MM.1S (cell line): ENCODE measurements at places on chromosomes 3 and 15.

- H3K36me3 ChIP-seq: no peaks in the 10 kb centered on the region
- no peak for DNase-seq
- H3K4me3 ChIP-seq: no peak within 1 kb of the TSS
- H3K27me3 ChIP-seq: no peaks in the 10 kb centered on the region
Measured at GRCh38 chr3:138009476-138010272, at the start of gene CLDN18. Gene CLDN18 (plus strand): TSS chr3:138010165. CDS start chr3:138010226, 61 bp downstream.

DNA sequence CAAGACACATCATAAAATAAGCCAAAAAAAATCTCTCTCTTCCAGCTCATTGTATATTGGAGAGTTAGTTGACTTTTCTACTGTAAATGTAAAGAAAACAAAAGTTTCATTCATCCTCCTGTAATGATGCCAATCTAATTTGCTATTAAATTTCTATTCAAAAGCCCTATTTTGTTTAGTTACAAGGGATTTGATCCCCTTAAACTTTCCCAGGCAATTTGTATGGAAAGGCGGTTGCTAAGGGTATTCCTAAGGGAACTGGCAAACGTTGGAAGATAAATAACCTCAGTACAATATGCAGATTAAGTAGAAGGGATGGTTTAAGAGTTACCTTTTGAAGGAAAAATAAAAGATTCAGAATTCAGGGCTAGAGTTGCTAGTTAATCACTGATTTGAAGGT lies 352.7 kb downstream of the TIGIT start:
- H3K4me3 ChIP-seq: no peak overlapping the region
- no peaks in the 10 kb centered on the region for H3K36me3 ChIP-seq
- no peaks in the 10 kb centered on the region for H3K27me3 ChIP-seq
- H3K4me1 ChIP-seq: no peaks in the 10 kb centered on the region
- H3K27ac ChIP-seq: no peak overlapping the region

DNA sequence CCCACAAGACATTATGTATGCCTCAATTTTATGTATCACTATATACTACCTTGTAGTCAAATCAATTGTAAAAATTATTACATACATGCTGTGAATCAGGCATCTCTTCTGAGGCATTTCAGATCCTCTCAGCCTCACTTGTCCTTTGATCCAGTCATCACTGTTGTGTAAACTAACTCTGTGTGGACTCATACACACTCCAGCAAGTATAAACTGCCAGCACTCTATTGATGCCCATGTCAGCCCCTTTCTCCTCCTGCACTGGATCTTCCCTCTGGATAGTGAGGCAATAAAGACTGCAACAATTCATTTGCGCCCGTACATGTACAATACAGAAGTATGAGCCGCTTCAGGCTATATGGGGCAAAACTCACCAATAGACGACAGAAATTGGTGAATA lies 364.7 kb upstream of the TGFBR2 start:
- no peak overlapping the region for H3K27ac ChIP-seq
- no peak overlapping the region for H3K4me3 ChIP-seq
- no peaks in the 10 kb centered on the region for H3K4me1 ChIP-seq
- DNase-seq: no peak
- H3K27me3 ChIP-seq: no peaks in the 10 kb centered on the region
- no peaks in the 10 kb centered on the region for H3K36me3 ChIP-seq

- no peaks in the 10 kb centered on the region; the same call in 1 of the 2 replicates for H3K4me1 ChIP-seq
- no peaks in the 10 kb centered on the region for H3K36me3 ChIP-seq
- no peaks in the 10 kb centered on the region for H3K27me3 ChIP-seq
- no peak overlapping the region for H3K4me3 ChIP-seq
- H3K27ac ChIP-seq: no peak overlapping the region
Measured at GRCh38 chr3:139297588-139298311, 46.1 kb upstream of the MRPS22 start.

DNA sequence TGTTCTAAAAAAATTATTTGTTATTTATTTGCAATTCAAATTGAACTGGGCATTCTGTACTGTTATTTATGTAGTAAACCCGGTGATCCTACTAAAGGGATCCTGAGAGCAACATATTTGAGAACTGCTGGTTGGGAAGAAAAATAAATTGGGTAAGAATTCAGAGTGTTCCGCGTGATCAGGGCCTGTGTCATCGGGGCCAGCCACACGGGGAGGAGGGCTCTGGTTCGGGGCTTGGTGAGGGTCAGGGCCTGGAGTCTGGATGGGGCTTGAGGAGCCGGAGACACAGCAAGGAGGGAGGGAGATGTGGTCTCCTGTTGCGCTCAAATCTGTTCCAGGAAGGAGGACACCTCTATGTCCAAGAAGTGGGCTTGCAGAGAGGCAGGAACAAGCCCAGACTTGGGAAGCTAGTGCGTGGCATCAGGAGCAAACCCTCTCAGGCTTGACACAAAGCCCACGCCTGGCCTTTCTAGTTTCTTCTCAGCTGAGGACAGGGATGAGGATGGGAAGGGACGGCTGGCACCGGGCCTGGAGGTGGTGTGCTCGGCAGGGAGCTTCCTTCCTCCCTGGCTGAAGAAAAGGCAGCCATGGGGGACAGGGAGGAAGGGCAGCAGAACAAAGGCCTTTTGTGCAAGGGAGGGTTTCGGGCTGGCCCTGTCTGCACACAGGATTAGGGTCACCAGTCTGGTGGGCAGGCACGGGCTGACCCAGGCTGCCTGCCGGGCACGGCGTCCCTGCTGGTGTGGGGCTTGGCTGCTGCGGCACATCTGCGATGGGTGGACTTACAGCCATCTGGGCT lies 22.9 kb upstream of the FBLN2 start:
- H3K27ac ChIP-seq: no peak overlapping the region
- no peak for DNase-seq
- no peak overlapping the region for H3K4me3 ChIP-seq
- peaks cover 96% of the 10 kb centered on the region for H3K27me3 ChIP-seq

DNA sequence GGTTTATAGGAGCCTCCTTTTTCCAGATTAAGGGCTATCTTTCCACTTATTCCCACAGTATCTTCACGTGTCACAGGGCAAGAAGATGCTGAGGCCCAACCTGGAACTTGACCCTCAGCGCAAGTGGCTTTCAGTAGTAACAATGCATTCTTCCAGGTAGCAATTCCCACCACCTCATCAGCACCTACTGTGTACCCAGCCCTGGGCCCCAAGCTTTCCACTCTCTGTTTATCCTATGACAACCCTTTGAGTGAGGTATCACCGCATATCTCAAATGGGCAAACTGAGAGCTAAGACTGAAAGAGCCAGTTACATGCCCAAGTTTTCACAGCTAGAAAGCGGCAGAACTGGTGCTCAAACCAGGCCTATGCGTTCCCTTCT lies 88.2 kb downstream of the CPN2 start:
- H3K27me3 ChIP-seq: no peaks in the 10 kb centered on the region
- H3K36me3 ChIP-seq: no peaks in the 10 kb centered on the region
- no peak for DNase-seq
- no peak overlapping the region for H3K4me3 ChIP-seq
- peaks cover 5% of the 10 kb centered on the region; the same call in 1 of the 2 replicates for H3K4me1 ChIP-seq

GRCh38 chr3:133750259-133750656 lies 4.1 kb downstream of the TF start:
- DNase-seq: no peak
- no peaks in the 10 kb centered on the region for H3K27me3 ChIP-seq
- H3K4me1 ChIP-seq: no peaks in the 10 kb centered on the region
- H3K4me3 ChIP-seq: no peak overlapping the region
- no peak overlapping the region for H3K27ac ChIP-seq

DNA sequence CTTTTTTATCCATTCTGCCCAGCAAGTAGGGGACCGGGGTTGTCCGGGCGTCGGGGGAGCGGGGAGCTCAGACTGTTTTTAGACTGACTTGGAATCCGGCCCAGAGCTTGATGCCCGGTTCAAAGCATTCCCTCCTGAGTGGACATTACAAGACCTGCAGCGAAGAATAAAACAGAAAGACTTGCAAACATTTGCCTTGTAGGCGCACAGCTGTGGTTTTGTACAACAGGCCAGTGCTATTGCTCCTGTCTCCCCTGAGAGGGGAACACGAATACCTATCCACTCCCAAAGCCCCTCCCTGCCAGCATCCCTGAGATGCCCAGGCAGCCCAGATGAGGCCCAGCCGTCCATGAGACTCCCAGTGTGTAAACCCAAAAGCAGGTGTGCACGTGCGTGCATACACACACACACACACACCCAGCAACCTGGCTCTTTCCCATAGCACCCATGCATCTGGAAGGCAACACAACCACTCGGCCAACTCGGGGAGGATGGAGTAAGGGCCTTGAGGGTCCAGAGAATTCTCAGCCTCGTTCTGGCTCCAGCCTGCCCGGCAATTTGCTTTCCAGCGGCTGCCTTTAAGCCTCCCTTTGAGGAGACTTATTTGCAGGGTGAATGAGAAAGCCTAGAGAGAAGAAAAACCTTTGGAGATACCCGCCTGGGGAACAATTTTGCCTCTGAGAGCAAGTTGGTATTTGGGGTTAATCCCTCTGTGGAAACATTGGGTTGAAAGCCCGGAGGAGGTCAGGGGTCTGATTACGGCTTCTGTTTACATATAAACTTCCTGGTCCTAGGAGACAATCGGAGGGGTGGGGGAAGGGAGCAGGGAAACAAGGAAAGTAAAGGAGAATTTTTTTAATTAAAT lies 161.0 kb upstream of the HES1 start:
- no peak overlapping the region for H3K4me3 ChIP-seq
- no peak overlapping the region for H3K27ac ChIP-seq
- H3K4me1 ChIP-seq: peaks cover 16% of the 10 kb centered on the region
- H3K27me3 ChIP-seq: no peaks in the 10 kb centered on the region
- H3K36me3 ChIP-seq: no peaks in the 10 kb centered on the region

- H3K4me1 ChIP-seq: peaks cover 8% of the 10 kb centered on the region
- peaks cover 83% of the 10 kb centered on the region for H3K27me3 ChIP-seq
- H3K36me3 ChIP-seq: no peaks in the 10 kb centered on the region
- H3K4me3 ChIP-seq: no peak overlapping the region
- DNase-seq: no peak
Measured at GRCh38 chr3:100833483-100833882, 124.2 kb downstream of the TFG start.

DNA sequence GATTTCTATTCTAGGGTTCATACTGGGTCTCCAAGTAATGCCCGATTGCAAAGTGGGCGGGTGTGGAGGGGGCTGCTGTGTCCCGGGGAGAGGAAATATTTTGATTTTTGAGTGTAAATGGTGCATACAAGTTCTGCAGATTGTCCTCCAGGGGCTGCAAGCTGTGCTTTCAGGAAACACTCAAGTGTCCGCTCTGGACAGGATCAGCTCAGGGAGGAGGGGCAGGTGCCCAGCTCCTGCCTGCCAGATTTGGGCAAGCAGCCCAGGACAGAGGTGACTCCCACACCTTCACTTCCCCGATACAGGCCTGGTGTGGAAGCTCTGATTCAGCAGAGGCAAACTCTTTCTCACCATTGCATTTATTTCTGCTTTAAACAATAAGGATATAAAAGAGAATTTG lies 142.7 kb downstream of the ALDH1A2 start:
- H3K27ac ChIP-seq: no peak overlapping the region
- DNase-seq: no peak
- H3K36me3 ChIP-seq: no peaks in the 10 kb centered on the region
- no peaks in the 10 kb centered on the region for H3K4me1 ChIP-seq
- no peak overlapping the region for H3K4me3 ChIP-seq

DNA sequence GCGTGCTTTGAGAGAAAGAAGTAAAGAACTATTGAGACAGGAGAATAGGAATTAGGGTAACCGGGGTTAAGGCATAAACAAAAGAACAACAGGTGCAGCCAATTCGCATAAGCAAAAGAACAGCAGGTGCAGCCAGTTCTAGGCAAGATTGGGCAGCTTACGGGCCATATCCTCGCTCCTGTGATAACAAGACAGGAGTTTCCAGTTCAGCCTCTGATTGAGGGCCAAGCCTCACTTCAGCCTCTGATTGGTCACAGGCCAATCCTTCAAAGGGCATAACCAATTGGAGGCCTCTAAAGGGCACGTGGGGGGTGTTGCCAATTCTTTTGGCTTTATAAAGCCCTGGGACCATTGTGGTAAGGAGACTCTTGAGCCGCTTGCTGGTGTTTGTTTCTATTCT lies 143.5 kb downstream of the GADL1 start:
- H3K4me1 ChIP-seq: no peaks in the 10 kb centered on the region
- H3K36me3 ChIP-seq: no peaks in the 10 kb centered on the region
- no peak for DNase-seq
- H3K27me3 ChIP-seq: no peaks in the 10 kb centered on the region

DNA sequence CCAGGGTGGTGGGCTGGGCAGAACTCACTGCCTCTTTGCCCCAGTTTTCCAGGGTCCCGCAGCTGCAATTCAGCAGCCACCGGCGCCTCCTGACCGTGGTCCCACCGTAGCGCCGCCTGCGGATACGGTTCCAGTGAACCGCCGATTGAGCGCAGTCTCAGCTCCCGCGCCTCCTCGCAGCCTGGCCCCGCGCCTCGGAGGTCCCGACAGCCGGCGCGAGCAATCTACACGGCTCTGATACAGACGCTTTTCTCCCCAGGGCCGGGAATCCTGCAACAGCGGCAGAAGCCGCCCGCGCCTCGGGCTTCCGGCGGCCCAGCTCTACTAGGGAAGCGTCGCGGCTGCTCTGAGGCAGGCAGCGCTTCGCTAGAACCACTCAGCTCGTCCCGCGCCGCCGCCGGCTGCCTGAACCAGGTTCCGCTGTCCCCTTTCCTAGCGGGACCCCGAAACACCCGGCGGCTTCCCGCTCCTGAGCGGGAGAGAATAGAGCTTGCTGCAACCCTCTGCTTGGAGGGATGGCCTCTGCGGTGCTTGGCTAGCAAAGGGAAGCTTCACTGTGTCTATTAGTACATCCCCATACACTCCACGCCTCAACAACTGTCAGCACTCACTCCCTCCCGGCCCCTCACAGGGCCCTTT lies 3.1 kb downstream of the FOXL2NB start:
- no peaks in the 10 kb centered on the region for H3K36me3 ChIP-seq
- H3K27me3 ChIP-seq: peaks cover 26% of the 10 kb centered on the region; the same call in 1 of the 2 replicates
- DNase-seq: no peak
- no peaks in the 10 kb centered on the region for H3K4me1 ChIP-seq
- no peak overlapping the region for H3K4me3 ChIP-seq
- H3K27ac ChIP-seq: no peak overlapping the region

- peak; percentile 58 for DNase-seq
- no peak overlapping the region for H3K4me3 ChIP-seq
- no peaks in the 10 kb centered on the region for H3K36me3 ChIP-seq
- no peaks in the 10 kb centered on the region for H3K27me3 ChIP-seq
- no peaks in the 10 kb centered on the region for H3K4me1 ChIP-seq
- H3K27ac ChIP-seq: no peak overlapping the region
Measured at GRCh38 chr15:53072077-53072476, 281.9 kb upstream of the ONECUT1 start.

GRCh38 chr3:22582266-22582665 lies 620.9 kb upstream of the UBE2E2 start:
- H3K27ac ChIP-seq: no peak overlapping the region
- H3K27me3 ChIP-seq: no peaks in the 10 kb centered on the region
- no peak for DNase-seq
- H3K4me3 ChIP-seq: no peak overlapping the region
- no peaks in the 10 kb centered on the region for H3K36me3 ChIP-seq
